ENCODE measurements at places on chromosomes 4 and X. TPM values are rescaled to one million over a fixed set of nuclear protein-coding genes. Genes with fewer than 3 reads are reported as not detected.

HSD17B13 gene
- total RNA-seq = 0.17 TPM

PASD1 gene
- total RNA-seq = not detected

IGSF1 gene
- 0.67 TPM for total RNA-seq

MAGEA9B gene
- total RNA-seq = 0.12 TPM

XK gene
- total RNA-seq = 0.62 TPM

KCND1 gene
- total RNA-seq = 0.72 TPM

GAGE13 gene
- total RNA-seq = not detected

H2BW2 gene
- not detected for total RNA-seq

Data from NCI-H460 (cell line).